ENCODE measurements at places on chromosomes 5 and 9.

DNA sequence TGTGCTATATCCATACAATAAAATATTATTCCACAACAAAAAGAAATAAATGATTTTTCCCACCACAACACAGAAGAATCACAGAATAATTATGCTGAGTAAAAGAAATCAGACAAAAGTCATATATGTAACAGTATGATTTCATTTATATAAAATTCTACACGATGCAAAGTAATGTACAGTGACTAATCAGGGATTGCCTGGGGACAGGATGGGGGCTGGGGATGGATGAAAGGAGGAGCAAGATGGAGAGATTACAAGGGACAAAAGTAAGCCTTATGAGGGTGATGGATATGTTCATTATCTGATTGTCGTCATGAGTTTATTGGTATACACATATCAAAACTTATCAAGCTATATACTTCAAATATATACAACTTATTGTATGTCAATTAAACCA is 154.0 kb downstream of the FBN2 start:
- DNase-seq = no peak

GRCh38 chr5:133780619-133781280 is 168.4 kb upstream of the FSTL4 start:
- DNase-seq = no peak

DNA sequence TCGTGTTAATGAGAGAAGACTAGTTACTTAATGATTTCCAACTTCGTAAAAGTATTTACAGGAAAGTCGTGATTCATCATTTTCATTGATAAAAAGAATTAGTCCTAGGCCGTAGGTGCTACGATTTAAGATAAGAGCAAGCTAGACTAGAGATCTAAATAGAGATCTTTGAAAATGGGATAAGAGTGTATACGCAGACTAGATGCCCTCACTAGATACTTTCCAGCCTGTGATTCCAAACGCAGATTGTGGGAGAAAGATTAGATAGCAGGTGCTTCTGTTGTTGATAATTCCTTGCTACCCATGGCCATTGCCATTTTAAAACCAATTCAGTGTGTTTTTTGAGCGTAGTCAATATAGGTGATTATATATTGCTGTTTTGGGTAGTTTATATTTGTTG is 6.7 kb upstream of the SMIM15 start:
- DNase-seq = no peak

DNA sequence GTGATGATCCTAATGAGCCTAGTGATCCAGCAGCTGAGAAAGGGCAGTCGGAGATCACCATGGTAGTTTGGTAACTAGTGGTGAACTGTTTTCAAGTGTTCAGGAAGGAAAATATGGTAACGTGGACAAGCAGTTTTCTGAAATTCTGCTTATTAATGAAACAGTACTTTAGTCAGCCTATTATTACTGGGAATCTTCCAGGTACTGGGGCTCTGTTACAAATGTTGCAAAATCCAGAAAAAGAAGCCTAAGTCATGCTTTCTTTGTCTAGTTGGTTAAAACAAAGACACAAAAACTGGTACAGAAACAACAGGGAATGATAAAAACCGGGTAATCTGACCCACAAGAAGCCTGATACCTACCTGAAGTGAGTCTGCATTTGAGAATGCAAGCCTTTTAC is 18.2 kb downstream of the TTC23L start:
- DNase-seq = no peak

DNA sequence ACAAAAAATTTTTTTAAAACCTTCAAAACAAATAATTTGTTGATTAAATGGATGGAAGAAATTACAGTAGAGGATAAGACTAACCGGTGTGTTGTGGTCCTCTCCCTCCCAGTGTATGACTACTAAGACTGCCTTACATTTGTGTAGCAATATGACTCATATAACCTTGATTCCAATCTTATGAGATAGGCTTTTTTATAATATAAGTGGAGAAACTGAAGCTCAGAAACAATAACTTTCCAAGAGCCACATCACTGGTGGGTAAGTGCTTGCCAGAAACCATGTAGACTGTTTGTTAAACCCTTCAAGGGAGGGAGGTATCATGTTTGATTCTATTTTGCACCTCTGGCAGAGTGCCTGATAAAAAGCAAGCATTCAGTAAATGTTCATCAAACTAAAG is 47.5 kb downstream of the NLN start:
- DNase-seq = no peak

DNA sequence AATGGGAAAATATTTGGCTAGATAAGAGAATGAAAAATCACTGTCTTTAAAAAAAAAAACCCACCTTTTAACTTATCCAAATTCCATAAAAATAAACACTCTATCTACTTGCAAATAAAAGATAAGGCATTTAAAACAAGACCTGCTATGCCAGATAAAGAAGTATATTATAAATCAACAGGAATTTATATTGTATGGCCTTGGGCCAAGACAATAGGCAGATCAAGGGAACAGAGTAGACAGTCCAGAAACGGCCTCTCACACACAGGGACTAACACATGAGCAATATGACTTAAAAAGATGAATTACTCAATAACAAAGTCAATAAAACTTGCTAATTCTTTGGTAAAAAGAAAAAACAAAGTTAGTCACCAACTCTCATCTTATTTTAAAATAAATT is 34.7 kb upstream of the ICE1 start:
- DNase-seq = no peak

DNA sequence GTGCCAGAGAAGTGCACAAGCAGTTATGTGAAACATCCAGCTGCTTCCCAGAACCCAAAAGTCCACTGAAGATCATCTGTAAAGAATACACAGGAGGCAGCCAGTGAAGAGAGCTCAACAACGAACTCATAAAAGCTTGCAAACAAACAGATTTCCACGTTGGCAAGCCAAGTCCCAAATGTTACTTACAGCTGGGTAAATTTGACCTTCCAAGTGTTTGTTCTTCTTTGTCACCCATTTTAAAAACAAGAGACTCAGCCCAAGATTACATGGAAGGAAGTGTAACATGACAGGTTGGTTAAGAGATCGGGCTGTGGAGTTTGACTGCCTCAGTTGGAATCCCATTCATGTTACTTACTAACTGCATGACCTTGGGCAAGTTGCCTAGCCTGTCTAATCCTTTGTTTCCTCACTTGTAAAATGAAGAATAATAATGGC is 174.9 kb upstream of the PAPPA start:
- DNase-seq = no peak

Measured in CD4-positive, alpha-beta T cell (primary cell).